ENCODE measurements at places on chromosomes 13 and 19.
A peak's percentile ranks its signal among the peaks of the same experiment; 100 is the strongest.

DNA sequence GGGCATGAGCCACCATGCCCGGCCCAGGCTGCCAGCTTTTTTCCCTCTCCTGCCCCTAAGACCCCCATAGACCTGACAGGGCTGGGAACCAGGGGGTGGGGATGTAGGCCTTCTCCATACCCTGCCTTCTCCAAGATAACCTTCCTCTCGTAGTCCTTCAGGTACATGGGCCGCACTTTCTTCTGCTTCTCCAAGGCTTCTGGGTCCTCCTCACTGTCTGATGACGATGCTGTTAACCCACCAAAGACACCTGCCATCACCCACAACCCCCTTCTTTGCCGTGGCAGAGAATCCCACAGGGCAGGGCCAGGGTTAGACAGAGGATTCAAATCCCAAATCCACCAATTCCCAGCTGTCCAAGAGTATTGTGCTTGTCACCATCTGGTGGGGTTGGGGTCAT, 3.2 kb downstream of the KRI1 start:
- no peak for DNase-seq

DNA sequence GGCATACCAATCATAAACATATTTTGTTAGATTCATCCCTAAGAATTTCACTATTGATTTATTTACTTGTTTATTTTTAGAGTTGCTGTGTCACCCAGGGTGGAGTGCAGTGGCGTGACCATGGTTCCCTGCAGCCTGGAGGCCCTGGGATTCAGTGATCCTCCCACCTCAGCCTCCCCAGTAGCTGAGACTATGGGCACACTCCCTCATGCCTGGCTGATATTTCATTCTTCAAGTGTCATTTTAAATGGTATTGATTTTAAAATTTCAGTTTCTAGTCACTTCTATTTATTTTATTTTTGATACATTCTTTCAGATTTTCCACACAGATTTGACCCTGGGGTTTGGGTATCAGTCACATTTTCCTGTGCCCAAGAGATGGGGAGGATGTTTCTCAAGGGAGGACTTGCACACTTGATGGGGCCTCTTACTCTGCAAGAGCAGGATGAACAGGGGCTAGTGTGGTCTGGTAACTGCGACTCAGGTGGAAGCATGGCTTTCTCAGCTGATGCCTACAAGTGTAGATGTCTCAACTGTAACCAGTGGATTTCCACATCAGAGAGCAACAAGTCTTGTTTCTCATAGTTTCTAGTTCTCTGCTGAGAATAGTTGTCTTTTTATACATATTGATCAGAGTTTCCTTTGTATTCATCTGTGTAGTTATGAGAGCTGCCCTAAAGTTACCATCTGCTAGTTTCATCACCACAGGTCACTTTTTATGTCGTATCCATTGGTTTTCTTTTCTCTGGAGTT, 40.2 kb downstream of the CCNE1 start:
- no peak for DNase-seq

DNA sequence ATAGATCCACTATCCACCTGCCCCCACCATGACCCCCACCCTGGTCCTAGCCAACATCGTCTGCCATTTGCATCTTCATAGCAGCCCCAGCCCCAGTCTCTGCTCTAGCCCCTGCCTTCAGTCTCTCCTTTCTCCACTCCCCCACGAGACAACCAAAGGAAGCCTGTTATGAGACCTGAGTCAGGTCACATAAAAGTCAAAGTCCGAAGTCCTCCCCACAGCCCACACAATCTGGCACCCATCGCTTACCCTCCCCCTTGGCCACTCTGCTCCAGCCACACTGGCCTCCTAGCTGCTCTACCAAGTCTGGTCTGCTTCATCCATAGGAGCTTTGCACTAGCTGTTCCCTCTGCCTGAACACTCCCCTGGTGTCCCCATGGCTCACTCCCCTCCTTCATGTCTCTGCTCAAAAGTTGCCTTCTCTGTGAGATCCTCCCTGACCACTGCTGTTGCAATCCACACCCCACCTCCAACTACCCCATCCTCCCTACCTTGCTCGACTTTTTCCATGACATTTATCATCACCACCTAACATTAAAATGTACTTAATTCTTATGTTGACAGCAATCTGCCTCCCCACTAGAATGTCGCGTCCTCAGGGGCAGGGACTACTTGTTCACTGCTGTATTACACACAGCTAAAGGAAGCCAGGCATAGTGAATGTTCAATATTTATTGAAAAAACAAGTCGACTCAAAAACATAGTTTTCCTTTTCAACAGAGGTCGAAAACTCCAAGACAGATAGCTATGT, 1.2 kb upstream of the PLEKHG2 start:
- DNase-seq, result no peak

- no peak for DNase-seq
Observed at GRCh38 chr13:97700306-97700848, 253.1 kb upstream of the IPO5 start.

DNA sequence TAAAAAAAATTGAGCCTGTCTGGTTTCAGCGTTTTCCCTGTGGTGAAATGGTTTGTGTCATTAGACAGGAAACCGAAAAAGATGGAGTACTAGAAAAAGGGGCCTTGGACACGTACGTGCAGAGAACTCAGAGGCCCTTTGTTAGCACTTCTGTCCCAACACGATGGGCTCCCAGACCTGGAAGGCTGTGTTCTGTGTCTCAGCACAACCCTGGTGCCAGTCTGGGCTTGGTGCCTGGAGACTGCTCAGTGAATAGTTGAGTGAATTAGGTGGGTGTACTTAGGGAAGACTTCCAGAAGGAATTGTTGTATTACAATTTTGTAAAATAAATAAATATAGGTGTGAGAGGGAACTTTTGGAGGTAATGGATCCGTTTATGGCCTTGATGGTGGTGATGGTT, 8.7 kb downstream of the ZNF71 start:
- no peak for DNase-seq

DNA sequence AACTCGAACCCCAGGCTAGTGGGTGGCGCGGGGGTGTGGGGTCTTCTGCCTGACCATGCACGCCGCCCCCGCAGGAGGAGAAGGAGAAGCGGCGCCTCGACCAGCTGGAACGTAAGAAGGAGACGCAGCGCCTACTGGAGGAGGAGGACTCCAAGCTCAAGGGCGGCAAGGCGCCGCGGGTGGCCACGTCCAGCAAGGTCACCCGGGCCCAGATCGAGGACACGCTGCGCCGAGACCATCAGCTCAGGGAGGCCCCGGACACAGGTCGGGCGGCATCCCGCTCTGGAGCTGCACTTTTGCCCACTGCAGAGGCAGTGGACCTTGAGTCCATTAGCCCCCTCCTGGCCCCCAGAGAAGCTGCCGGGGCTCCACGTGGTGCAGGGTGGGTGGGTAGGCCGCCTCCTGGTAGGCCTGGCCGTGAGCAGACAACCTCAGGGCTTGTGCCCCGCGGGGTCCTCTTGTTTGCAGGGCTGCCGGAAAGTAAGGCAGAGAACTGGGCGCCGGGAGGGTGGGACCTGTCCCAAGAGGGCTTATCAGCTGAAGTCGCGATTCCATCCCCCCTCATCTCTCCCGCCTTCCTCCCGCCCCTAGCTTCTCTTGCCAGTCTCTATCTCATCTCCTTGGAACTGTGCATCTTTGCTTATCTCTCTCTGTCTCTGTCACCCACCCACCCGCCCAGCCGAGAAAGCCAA, 9.9 kb downstream of the CCDC124 start:
- DNase-seq, result no peak

DNA sequence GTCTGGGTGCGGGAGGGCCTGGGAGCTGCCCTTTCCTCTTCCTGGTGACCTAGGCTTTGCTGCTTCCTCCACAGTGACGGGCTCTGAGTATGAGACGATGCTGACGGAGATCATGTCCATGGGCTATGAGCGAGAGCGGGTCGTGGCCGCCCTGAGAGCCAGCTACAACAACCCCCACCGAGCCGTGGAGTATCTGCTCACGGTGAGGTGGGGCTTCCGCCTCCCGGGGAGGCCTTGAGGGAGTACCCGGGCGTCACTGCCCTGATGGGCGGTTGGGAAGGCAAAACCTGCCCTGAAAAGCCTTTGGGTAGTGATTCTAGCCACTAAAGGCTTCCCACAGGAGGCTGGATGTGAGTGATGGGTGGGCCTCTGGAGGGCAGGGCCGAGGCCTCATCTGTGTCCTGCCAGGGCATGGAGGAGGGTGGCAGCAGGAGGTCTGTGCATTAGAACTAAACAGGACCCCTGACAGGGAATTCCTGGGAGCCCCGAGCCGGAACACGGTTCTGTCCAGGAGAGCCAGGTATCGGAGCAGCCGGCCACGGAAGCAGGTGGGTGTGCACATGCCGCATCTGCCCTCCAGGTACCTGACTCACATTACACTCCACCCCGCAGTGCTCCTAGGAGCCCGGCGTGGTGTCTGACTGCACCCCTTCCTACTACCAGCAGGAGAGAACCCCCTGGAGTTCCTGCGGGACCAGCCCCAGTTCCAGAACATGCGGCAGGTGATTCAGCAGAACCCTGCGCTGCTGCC, 3.1 kb downstream of the RAD23A start:
- no peak for DNase-seq

GRCh38 chr13:84136582-84136981, 254.3 kb upstream of the SLITRK1 start:
- DNase-seq, result peak; percentile 21

GRCh38 chr19:18898607-18899408, 2.9 kb upstream of the CERS1 start:
- DNase-seq, result no peak

GRCh38 chr13:31310356-31310755, 110.6 kb downstream of the B3GLCT start:
- no peak for DNase-seq

GRCh38 chr19:22622901-22623840, 11.0 kb upstream of the ZNF492 start:
- no peak for DNase-seq

GRCh38 chr13:80359414-80359777, 18.5 kb upstream of the SPRY2 start:
- DNase-seq, result no peak

- peak; percentile 39 for DNase-seq
Observed at GRCh38 chr19:39671739-39672363, 16.1 kb downstream of the LGALS16 start.

DNA sequence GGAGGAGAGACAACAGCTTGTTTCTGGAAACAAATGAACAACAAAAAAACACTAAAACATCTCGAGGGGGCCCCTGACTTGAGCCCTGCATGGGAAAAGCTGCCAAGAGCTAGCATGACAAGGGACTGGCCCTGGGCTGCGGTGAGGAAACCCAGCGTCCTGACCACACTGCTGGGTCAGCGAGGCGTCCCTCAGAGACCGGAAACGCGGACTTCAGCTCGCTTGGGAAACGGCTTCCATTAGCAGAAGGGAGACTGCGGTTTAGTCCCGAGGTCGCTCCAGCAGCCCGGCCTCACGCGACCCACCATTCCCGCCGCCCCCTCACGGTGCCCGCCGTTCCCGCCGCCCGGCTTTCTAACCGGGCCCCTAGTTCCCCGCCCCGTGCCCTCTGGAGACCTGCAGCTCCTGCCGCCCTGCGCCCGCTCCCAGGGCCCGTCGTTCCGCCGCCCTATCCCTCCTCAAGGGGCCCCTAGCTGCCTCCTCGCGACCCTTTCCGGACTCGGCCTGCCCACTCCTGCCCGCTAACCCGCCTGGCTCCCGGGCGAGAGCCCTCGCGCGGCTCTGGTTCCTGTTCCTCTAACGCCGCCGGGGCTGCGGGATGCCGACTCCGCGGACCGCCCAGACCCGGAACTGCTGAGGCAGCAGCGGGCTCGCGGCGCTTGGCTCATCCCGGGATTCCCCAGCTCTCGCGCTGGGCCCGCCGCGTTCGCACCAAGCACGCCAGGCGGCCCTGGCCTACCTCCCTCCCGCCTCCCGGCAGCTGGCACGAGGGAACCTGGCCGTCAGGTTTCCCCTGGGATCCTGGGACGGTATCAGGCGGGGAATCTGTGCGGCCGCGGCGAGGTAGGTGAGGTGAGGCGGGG, at the start of gene CCDC122:
Gene CCDC122 (minus strand): TSS at position 849 of the 863 bp plus-strand sequence. CDS start 10,364 bp downstream, outside the sequence.
- DNase-seq, result peak; percentile 68

GRCh38 chr13:92894447-92894846, 332.2 kb upstream of the GPC6 start:
- DNase-seq, result no peak

- DNase-seq, result no peak
Observed at GRCh38 chr13:74574964-74575728, 440.9 kb upstream of the KLF12 start.

GRCh38 chr13:97344265-97345175, 89.4 kb upstream of the RAP2A start:
- DNase-seq, result peak; percentile 16

GRCh38 chr13:49443357-49443703, 534 bp downstream of the CAB39L start:
- no peak for DNase-seq

DNA sequence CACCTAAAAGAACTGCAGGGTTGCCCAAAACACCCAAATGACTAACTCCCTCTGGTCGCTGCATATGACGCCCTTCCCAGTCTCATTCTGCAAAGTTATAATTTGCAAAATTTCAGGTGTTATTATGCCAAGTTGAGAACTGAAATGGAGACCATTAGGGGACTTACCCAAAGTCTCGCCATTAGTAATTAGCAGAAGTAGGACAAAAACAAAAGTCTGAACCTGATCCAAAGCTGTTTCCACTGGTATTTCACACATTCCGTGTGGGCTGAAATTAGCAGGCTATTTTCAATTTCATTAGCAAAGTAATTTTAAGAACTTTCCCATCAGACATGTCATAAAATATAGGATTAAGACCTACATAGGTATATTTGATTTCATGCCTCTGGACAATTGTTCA, 6.8 kb downstream of the RUBCNL start:
- DNase-seq, result no peak

- no peak for DNase-seq
Observed at GRCh38 chr19:39515551-39516191, 732 bp downstream of the SELENOV start.

- DNase-seq, result no peak
Observed at GRCh38 chr19:16127776-16128371, 15.6 kb upstream of the HSH2D start.

DNA sequence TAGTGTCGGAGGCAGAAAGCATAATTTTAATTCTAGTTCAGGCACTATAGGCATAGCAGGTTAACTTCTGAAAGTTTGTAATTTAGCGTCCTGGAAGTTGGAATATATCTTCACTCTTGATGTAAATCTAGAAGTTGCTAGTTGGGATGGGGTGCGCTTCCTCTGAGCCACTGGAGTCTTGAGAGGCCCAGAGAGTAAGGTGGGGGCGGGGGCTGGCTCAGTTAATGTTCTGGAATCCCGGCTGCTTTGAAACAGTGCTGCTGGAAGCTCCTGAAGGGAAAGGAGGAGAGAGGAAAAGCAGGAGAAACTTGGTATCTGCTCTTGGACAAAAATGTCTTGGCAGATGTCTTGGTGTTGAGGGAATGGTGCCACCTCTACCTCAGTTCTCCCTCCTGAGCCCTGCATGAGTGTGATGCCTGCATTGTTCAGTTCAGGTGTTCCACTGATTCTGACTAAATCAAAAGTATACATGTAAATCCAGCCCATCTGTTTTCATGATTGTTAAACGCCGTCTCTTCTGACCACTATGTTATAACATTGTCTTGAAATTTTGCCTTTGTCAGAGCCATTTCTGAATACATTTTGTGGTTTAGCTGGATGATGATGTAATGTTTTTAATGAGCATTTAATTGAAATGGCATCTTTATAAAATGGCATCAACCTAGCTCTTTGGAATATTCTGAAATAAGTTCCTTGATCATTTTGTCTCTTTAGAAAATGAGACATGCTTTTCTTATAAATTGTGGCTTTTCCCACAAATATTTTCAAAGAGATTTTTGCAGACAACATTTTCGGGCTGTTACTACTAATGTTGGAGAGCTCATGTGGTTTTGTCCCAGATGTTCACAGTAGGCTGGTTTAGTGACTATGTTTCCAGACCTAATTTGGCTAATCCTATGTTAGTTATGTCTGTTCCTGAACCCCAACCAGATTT, 202.7 kb downstream of the SHISA2 start:
- no peak for DNase-seq

Data from stimulated activated naive CD4-positive, alpha-beta T cell (primary cell).